ENCODE measurements at places on chromosomes 6 and 20.

DNA sequence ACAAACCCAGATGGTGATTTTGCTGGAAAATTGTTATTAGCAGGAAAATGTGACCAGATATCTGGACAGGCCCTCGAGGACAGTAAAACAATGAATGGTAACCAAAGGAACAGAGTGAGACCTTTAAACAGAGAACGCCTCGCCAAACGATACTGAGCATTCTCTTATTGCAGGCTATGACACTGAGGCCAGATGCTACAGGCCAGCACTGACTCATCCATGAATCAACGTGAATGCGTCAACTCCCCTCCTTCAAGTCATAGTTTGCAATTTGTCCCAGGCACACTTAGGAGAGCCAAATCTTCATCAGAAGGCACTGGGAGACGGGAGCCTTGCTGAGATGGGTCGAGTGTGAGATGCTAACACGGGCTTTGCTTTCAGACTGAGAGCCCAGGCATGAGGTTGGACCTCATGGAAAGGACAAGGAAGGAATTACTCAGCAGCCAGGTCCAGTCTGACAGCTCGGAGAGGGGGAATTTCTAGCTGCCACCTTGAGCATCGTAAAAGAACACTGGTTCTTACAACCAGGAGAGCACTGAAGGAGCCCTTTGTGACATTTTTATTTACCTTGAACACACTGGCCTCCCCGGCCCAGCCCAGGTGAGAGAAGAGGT lies 60.7 kb downstream of the BMP7 start:
- DNase-seq: no peak

- DNase-seq: no peak
Measured at GRCh38 chr6:86511962-86512361, 425.4 kb upstream of the HTR1E start.

GRCh38 chr6:44442236-44442635 lies 54.7 kb downstream of the CDC5L start:
- DNase-seq: no peak

GRCh38 chr6:79878142-79878748 lies 69.1 kb downstream of the ELOVL4 start:
- DNase-seq: no peak

- DNase-seq: no peak
Measured at GRCh38 chr6:147604373-147604772, 95.9 kb downstream of the SAMD5 start.

DNA sequence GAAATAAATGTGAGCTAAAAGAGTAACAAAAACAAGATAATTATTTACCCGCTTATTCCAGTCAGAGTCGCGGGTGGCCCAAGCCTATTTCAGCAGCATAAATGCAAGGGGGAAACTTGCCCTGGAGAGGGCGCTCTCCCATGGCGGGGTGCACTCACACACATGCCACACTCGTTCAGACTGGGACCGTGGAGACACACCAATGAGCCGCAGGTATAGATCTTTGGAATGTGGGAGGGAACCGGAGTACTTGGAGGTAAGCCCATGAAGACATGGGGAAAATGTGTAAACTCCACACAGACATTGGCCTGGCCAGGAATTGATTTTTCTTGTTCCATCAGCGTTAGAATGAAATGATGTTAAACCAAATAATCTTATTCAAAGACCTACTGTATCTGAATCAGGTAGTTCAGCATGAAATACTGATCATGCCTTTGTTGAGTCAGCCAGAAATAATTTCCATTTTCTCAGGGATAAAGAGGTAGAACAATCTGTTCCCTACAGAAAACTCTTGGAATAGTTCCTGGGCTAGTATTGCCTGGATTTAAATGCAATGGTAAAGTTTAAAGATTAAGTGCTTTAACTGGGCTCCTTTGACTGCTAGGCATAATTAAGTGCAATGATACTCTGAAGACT lies 191.5 kb downstream of the MCHR2 start:
- DNase-seq: peak; percentile 70

- no peak for DNase-seq
Measured at GRCh38 chr6:146620655-146621054, 21.9 kb downstream of the ADGB start.

- DNase-seq: no peak
Measured at GRCh38 chr6:154331750-154332149, 24.9 kb downstream of the IPCEF1 start.

DNA sequence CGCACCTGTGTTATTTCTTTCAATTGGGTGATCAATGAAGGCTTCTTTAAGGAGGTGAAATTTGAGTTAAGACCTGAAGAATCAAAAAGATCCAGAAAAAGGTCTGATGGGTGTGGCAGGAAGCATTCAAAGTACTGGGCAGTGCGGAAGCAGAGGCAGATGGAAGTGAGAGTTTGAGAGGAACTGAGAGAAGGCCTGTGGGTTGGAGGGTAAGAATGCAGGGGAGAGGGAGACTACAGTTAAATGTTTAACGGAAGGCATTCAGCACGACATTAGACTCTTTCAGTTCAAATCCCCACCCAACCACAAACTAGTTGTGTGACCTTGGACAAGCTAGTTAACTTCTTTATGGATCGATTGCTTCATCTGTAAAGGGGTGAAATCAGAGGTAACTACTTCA lies 50.5 kb upstream of the GCM1 start:
- DNase-seq: no peak

DNA sequence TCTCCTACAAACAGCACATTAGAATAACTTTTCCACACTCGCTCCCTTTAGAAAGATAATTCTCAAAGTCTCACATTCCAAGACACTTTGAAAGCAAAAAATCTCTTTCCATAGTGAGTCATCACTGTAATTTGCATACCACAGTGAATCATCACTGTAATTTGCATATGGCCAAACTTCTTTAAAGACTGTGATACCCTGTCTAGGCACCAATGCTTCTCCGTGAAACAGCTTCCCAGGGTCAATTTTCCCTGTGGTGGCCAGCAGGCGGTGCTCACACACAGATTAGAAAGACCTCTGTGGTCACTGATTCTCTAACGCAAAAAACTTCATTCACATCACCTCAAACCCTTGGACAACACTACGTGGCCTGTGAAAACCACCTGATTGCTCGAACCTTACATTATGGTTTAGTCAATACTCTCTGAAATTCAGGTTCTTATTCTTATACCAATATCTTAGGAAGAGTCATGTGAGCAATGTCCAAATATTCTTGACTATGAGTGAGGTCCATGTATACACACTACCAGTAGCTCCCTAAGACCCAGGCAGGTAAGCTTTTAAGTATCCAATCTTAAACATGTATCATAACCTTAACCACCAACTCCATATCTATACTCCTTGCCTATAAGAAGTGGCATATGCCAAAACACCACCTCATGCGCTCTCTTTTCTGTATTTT lies 78.5 kb upstream of the PHACTR1 start:
- peak; percentile 58 for DNase-seq

DNA sequence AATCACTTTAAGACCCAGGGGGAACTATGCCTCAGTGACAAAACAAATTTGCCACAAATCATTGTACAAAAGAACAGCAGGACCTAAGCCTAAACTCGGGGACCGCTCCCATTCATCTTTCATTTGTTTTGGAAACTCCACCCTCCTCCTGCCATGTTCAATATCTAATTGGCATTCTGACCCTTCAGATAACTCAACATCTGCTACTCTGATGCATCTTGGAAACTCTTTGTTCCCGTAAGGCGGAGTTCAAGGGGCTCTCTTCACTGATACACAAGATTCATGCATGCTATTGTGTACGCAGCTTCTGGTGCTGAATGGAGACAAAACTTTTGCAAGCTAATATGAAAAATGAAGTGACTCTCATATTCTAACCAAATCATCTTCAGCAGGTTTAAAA lies 187.6 kb downstream of the ZFP64 start:
- no peak for DNase-seq

GRCh38 chr6:30997301-30997700 lies 13.0 kb upstream of the MUC22 start:
- no peak for DNase-seq

GRCh38 chr20:45925821-45926506 lies 8.5 kb upstream of the PCIF1 start:
- DNase-seq: no peak

- DNase-seq: no peak
Measured at GRCh38 chr20:37347891-37348791, 2.2 kb downstream of the SRC start.

DNA sequence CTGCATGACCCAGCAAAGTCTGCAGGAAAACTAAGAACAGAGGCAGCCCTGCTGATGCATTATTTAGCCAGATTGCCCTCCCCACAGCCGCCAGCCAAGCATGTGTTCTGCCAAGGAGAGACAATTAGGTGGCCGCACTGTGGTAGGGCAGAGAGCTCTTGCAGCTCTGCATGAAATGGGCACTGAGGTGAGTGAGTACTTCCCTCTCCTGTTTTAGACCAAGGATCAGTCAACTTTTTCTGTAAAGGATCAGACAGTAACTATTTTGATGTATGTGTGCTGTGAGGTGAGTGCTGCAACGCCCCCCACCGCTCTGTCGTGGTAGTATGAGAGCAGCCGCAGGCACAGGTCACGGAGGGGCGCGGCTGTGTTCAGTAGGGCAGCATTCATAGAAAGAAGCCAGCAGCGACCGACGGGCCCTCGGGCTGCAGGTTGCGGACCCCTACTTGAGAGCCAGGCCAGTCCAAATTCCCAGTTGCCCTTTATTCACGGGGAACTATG lies 23.8 kb upstream of the FAM50B start:
- peak; percentile 77 for DNase-seq

DNA sequence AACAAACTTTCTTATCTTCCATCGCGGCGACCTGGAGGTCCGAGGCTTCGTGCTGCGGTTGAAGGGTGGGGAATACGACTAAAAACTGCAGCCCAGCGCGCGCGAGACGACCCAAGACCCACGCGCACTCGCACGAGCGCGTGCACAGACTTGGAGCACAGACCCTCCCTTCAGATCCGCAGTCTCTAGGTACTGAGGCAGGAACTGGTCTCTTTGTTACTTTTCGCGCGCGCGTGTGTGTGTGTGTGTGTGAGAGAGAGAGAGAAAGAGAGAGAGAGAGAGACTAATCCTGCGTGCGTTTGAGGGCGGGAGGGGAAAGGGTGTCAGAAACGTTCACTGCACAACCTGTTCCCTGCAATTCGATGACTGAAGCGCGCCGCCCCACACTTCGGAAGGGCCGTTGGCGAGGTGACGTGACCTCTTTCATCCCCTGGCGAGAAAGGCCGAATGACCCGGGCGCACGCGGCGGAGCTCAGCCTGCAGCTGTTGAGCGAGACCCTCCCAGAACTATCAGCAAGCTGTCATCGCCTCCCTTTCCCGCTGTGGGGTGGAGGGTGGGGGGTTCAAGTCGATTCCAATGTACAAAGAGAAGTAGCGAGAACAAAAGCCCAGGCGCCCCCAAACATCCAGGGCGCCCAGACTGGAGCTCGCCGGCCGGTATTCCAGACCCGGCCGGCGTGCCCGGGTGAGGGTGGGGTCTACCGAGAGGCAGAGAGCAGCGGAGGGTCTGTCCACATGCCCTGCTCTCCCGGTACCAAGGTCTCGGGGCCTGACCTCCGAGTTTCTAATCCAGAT lies 1.5 kb upstream of the TUBB2B start:
- DNase-seq: peak; percentile 81

DNA sequence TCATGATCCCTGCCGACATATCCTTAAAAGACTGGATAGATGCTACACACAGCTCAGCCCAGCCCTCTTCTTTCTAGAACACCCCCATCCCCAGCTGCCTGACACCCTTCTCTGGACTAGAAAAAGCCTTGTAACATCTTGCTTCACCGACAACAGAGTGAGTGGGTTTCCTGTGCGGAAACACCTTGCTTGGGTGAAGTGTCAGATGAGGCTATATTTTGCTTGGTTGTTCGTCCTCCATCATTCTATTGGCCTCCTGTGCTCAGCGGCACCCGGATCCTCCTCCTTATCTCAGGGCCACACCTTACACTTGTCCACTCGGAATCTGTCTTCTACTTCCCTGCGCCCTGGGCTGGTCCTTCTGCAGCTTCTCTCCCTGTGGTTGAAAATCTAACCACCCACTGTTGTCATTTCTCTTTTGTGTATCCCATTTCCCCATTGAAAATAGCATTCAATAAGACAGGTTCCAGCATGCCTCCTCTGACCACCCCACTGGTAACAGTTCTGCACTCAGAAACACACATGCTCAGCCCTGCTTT lies 101.3 kb upstream of the MLN start:
- no peak for DNase-seq

GRCh38 chr6:148367411-148368024 lies 24.9 kb downstream of the SASH1 start:
- no peak for DNase-seq

DNA sequence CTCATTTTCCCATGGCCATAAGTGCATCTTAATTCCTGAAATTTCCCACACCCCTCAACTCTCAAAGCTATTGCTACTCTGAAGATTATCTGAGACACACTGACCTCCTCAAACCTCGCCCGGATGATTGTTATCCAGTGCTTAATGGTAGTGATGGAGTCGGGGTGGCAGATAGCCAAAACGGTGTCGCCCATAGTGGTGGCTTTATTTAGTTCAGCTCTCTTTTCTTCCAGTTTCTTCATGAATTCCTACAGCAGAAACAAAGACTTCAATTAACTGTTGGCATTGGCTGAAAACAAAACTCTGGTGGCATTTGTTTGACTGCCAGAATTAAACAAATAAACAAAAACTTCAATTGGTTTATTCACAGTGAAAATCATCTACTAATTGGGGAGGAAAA lies 165.4 kb downstream of the DST start:
- no peak for DNase-seq

- no peak for DNase-seq
Measured at GRCh38 chr6:2861060-2861821, 19.6 kb upstream of the SERPINB1 start.

DNA sequence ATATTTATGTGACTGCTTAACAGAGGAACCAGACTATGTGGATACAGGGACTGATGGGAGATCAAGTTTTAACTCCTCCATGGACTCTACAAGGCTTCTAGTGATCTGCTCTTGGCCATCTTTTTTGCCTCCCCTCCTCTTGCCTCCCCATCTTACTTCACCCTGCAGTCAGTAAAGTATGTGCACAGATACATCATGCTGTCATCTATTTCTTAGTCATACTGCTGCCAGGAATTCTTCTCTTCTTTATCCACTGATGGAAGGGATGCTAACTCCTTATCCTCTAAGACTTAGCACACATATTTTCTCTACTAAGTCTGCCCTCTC lies 27.6 kb upstream of the FAM83C start:
- no peak for DNase-seq
